ENCODE measurements at places on chromosomes 7 and 10.

DNA sequence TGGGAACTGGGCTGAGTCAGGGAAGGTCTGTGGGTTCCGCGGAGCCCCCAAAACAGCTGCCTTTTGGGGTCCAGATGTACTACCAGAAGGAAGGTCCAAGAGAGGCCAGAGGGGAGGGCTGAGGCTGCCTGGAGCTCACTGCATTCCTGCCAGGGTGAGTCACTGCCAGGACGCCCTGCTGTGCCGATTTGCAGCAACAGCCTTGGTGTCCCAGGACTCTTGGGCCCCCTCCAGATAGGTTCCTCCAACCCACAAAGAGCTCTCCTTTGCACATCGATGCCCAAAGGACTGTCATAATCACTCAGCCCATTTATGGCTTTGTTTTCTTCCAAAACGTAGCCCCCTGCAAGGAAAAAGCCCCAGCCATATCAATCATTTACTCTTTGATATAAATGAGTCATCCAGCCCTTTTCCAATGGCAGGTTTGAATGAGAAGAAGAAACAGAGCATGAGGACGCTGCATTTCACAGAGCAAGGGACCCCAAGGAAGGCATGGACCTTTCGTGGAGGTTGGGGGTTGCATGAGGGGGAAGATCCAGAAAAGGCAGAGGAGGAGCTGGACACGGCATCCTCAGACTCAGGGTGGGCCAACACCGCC is 32.2 kb upstream of the COL13A1 start:
- DNase-seq = no peak

GRCh38 chr10:91682912-91683311 is 50.0 kb upstream of the PPP1R3C start:
- DNase-seq = no peak

- DNase-seq = no peak
Observed at GRCh38 chr10:101494650-101495049, 93.4 kb downstream of the POLL start.

GRCh38 chr7:431658-432111 is 88.0 kb downstream of the PDGFA start:
- DNase-seq = no peak

DNA sequence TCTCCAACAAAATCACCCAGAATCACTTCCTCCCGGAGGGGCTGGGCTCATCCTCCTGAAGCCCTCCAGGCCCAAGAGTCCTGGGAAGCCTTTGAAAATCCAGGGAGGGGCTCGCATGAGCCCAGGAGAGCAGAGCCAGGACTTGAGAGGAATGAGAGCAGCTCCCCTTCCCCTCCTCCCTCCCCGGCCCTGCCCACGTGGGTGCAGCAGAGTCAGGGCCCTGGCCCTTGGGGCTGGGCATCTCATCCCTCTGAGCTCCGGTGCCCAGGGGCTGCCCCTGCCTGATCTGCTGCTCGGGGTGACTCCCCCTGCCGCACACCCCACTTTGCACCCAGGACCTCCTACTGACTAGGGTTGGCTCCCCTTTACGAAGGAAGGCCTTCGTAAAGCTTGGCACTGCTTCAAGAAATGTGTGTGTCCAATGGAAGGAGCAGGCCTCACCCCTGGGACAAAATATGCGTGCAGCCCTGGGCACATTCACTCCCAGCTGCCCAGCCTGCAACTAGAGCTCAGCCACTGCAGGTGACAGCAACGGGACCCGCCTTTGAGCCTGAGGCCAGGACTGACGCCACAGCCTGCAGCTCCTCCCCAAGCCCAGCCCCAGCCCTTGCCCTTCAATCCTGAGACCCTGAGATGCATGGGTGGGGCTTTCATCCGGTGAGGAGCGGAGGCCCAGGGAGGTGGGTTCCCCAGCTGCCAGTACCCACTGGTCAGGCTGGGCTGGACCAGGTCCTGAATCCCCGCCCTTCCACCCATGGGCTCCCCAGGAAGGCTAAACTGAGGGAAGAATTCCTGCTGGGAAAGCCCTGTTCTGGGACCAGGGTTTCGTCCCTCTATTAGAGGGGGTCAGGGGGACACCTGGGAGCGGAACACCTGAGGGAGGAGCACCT is 21.8 kb downstream of the PWWP2B start:
- peak; percentile 32 for DNase-seq

- no peak for DNase-seq
Observed at GRCh38 chr10:122733931-122734665, 34.5 kb upstream of the C10orf120 start.

DNA sequence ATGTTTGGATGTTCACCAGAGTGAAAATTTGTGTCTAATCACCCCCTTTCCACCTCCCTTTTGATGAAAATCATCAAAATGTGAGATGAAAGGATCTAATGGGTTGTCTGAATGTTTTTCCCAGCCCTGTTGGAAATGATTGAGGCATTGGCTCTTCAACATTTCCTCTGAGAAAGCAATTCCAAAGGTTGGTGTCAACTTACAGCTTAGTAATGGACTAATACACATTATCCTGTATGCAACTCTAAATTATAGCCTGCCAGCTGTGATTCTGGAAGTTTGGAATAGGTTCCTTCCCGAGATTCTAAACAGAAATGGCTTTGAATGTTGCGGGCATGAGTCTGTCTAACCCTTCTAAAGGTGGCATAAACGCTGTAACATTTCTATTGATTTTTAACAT is 152.9 kb downstream of the DYNC1I1 start:
- no peak for DNase-seq

GRCh38 chr10:1392127-1392526 is 335.9 kb downstream of the WDR37 start:
- no peak for DNase-seq

- DNase-seq = no peak
Observed at GRCh38 chr10:18473424-18474117, 177.8 kb downstream of the NSUN6 start.

GRCh38 chr7:10973942-10974911 is 555 bp downstream of the PHF14 start:
- peak; percentile 45 for DNase-seq

- no peak for DNase-seq
Observed at GRCh38 chr10:47206449-47207280, 93.3 kb upstream of the GDF10 start.

DNA sequence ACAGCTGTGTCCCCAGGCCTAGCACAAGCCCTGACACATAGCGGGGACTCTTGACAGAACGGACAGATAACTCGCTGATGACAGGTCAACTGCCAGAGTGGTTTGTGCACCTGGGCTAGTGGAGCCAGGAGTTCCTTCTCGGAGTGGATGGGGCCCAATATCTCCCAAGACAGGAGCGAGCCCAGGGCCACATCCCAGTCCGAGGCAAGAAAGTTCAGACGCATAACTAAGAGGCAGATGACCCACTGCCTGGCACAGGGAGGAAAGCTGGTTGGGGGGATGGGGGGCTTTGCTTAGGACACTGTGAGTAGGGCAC is 69.6 kb upstream of the ZNF479 start:
- no peak for DNase-seq

DNA sequence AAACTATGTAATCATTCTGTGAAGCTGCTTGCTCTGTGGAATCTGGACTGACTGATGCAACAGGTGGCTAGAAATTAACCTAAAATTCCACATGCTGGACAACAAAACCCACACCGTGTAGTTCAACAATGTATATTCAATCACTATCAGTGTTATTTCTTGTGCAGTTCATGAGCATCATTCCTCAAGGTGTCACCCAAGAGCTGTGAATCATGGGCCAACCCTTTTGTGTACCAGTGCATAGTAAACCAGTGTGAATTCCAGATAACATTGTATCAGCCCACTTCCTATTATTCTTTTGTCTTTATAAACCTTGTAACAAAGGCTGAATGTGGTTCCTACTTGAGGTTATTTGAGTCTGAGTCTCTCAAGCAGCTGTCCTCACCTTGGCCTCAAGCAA is 905.2 kb upstream of the ZNF722 start:
- DNase-seq = peak; percentile 5

DNA sequence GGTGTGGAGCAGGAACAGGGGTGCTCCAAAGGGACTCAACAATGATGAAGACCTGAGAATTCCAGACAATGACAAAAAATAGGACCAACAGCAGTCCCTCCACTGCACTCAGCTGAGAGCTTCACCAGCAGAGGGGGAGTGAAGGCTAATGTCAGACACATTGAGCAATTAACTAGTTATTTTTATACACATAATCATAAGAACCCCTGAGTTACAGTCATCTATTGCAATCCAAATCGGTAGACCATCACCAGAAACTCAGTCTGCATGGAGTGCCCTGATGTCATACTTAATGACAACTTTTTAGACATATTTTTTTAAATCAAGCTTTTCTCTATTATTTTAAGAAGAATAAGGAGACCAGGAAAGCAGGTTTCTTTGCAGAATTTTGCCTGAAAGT is 30.6 kb upstream of the IKZF1 start:
- DNase-seq = no peak

DNA sequence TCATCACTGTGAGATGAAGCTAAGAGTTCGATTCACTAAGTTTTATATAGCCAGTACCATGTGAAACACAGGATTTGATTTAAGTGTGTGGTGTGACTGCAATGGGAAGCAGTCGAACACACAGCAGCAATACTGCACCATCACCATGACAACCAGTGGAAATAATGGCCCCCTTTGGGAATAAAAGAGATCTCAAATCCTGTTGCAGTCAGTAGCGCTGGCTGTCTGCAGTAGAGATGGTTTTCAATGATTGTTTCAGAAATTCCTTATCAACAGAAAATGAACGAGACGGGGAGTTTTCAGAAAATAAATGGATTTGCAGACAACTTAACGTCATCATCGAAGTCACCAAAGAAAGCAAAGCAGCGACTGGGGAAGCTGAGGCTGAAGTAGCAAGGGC is 91.0 kb downstream of the PTPRE start:
- DNase-seq = no peak

DNA sequence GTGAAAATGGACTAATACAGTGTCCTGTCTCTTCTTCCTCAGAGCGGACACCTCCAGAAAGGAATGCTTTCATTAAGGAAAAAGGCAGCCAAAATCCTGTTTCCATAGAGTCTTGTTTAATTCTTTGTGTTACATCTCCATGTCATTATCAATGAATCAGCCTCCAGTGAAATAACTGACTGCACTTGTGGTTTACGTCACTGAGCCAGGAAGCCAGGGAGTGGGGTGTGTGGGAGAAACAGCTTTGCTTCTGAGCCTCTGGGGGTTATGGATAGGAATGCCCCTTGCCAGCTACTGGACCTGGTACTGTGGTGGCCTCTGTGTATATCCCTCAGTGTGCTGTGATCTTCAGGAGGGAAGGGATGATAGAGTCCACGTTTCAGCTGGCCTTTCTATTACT is 416.8 kb downstream of the GALNT17 start:
- DNase-seq = no peak

GRCh38 chr10:80046629-80047441 is 31.6 kb upstream of the TMEM254 start:
- peak; percentile 55 for DNase-seq

- DNase-seq = no peak
Observed at GRCh38 chr7:17856251-17856650, 84.0 kb downstream of the SNX13 start.

GRCh38 chr7:85074-85882 is 107.1 kb upstream of the FAM20C start:
- no peak for DNase-seq

DNA sequence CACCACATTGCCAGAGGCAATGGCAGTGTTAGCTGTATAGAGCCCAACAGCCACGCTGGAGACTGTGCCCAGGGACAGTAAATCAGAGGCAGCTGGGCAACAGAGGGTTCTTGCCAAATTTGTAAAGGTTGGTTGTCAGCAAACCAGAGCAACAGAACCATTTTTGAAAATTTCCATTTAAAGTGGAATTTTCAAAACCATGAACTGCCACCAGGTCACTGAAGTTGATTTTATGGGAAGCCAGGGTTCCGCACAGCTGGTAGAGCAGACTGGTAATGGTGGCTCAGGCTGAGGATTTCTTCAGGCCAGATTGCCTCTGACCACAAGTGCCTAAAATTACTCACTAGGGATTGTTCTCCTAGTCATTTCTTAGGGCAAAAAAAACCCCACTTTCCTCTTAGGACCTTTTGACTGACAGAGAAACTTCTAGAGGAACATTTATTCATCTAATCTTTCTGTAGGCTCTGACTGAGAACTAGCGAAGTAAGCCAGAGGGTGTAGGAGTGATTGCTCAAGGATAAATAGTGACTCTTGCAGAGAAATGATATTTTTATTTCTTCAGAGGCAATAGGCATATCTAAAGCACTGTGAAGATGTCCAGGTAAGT is 342.4 kb downstream of the BBS9 start:
- DNase-seq = no peak

DNA sequence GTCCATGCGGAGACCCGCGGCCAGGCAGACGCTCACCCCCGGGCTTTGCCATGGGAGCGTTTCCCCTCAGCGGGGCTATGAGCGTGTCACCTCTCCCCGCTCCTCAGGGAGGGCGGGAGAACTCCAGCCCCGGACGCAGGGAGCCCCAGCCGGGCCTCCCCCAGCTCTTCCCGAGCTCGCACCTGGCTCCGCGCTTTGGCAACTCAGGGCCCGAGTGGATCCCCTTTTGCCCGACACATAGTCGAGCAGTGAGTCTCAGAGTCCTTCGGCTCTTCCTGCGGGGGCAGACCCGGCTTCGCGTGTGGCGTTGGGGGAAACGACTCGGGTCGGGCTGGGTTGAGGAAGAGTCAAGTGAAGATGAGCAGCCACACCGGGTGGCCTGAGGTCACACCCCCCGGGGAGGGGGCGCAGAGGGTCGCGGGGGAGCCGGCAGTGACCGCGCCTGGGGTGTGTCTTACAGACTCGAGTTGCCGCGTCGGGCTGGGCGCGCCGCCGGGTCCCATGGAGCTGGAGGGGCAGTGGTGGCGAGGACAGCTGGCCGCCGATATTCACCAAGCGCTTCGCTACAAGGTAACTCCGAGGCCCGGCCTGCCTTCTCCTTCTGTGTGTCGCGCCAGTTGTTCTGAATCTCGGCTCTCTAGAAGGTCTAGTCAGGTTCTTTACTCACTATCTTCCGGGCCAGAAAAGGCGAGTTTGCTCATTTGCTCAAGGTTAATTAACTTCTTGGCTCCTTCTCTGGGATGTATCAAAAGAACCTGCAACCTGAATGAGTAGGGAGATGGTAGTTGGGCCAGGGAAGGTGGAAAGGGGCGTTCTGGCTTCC is 721 bp downstream of the CCNJ start:
- peak; percentile 77 for DNase-seq

DNA sequence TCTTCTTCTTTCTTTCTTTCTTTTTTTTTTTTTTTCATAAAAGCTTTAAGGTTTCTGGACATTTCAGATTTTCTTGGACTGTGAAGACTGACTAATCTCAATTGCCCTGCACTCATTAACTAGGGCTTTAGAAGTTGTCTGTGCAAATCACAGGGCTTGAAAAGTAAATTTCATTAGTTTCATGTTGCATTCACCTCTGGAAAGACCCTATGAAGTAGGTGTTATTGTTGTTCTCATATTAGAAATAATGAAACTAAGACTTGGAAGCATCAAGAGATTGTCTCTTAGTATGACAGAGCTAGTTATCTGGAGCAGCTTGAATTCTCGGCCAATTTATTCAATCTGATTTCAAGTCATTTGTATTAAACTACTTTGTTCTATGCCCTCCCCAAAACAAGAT is 28.2 kb upstream of the SEMA3D start:
- DNase-seq = no peak

DNA sequence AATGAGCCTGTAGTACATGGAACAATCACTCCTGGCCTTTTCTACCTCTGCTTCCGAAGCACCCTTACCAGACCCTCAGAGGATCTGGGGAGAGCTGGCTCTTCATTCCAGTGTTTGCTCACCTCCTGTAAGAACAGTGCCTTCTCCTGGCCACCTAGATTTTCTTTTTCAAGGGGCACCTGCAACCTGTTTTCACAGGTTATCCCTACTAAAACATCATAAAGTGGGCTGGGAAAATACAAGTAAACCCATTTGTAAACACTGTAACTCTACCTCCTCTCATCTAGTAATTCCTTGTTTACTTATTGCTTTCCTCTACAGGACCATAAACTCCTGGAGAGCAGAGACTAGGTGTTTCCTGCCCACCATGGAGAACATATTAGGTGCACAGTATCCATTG is 1.1 kb downstream of the PIK3AP1 start:
- DNase-seq = no peak

- no peak for DNase-seq
Observed at GRCh38 chr7:74525140-74525539, 71.4 kb downstream of the GTF2IRD1 start.

Data from KBM-7 (cell line).